Tibial nerve (tissue), 4 donors: ENCODE measurements at places on chromosomes 5 and 9.

DNA sequence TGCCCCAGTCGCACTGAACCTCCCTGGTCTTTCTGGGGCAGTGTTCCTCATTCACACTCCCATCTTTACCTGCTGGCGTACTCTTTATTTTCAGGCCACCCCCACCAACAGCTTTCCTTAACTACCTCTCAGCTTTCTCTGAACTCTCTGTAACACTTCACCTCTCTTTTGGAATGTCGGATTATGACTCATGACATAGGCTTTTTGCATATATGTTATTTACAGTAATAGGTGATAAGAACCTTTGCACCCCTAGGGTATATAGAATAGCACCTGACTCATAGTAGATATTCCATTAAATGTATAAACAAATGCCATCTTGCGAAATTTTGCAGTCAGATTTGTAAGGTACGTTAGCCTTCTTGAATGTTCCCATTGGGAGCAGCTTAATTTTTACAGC is 52.9 kb upstream of the MIER3 start:
- DNase-seq = no peak

- DNase-seq = no peak
Observed at GRCh38 chr5:92337772-92338234, 954.7 kb upstream of the ARRDC3 start.

DNA sequence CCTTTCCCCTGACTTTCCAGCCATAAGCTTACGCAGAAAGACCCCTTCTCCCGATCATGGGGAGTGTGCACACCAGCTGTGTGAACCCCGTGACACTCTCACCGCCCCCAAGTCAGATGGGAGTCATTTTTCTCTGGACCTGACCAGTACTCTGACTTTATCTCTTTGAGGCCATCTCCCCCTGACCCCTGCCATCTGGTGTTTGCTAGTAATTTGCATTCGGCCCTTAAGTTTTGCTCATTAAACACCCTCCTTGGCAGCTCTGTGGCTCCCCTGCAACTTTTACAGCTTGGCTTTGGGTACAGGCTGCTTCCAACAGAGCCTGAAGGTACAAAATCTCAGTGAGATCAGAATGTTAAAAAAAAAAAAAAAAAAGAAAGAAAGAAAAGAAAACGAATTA is 43.9 kb downstream of the PDZD2 start:
- no peak for DNase-seq

- DNase-seq = peak; percentile 31
Observed at GRCh38 chr5:181217111-181217802, 5.8 kb upstream of the TRIM41 start.

DNA sequence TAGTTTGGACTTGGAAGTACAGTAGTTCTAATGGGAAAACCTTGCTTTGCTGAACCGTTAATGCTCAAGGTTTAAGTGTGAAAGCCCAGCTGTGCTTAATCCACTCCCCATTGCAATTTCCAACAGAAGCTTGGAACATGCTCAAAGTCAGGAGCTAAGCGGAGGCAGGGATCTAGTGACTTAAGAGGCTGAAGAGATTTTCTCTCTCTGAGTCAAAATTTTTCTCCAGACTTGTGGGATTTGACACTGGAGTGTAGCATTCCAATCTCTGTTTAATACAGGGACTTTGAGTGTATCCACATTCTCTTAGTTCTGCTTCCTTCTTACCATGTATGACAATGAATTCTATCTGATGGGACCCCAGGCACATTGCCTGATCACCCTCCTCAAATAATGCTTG is 471.8 kb downstream of the KIF4B start:
- no peak for DNase-seq

GRCh38 chr5:14286007-14286406 is 142.9 kb downstream of the TRIO start:
- DNase-seq = no peak

DNA sequence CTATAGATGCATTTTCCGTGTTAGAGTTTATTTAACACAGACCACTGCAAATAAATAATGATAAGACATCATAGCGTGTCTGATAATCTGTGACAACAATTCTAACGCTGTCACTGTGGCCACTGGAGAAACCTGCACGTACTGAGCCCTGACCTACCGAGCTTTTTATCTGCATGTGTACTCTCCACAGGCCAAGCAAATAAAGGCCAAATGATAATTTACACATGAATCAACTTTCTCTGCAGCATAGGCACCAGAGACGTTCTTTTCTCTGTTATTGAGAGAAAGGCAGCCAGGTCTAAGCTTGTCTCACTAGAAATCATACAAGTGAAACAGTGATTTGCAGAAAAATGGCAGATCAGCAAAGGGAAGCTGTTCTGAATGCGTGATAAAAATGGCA is 75.8 kb downstream of the POU5F2 start:
- DNase-seq = no peak

- no peak for DNase-seq
Observed at GRCh38 chr9:75238311-75238976, 150.1 kb downstream of the OSTF1 start.

- no peak for DNase-seq
Observed at GRCh38 chr9:79555474-79556089, 16.2 kb upstream of the TLE4 start.

- no peak for DNase-seq
Observed at GRCh38 chr9:76271755-76272154, 122.5 kb downstream of the RFK start.

DNA sequence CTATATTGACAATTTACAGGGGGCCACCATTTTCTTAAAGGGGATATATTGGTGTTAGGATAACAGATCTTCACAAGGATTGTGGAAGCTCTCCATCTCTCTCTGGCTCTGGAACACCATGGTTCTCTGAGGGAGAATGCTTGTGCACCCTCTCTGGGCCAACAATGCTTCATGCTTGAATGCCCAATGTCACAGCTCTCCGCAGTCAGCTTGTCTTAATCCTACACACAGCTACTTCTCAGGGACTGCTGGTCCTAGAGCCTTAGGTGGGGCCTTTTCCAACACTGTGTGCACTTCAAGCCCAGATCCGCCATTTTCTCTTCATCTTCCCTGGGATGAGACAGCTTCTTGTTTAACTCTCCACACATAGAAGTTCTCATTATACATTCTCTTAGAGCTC is 6.9 kb upstream of the PDLIM4 start:
- no peak for DNase-seq

DNA sequence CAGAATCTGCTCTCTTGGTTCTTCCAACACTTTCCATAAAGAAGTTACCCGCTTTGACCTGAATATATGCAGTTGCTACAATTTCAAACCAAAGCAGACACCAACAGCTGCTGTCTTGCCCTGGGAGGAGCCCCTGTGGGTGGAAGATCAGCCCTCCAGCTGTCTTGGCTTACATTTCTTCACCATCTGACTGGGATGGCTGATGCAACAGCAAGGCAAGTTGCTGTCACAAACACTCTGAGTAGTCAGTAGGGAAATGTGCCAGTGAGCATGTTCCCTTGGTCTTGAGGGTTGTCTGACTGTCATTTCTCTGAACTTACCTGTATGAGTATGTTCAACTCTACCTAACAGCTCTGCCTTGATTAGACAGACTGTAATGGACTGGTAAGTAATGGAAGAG is 152.9 kb downstream of the SGCD start:
- no peak for DNase-seq

DNA sequence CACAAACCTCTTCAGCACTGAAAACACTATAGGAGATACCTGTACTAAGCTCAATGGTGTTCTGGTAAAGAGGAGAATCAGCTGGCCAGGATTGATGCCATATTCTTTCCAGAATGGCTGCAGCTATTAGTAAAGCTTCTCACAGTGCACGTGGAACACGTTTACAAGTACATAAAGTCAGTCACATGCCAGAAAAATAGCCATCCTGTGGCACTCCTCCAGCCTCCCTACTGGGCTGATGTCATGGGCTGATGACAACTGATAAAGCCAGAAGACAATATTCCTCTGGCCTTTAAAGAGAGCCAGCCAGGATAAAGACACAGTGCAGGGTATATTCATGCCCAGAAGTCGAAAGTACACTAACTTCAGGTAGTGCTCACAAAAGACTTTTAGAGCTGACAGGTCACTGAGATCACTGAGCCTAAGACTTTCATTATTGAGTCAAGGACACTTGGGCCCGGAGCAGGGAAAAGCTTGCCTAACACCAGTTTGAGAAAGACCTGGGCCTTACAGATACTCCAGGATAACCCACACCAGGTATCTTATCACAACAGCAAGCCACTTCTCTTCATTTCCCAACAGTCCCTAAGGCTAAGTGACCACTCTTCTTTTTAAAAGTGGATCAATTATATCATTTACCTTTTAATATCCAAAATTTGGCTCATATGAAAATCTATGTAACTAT is 29.4 kb downstream of the ABITRAM start:
- no peak for DNase-seq

GRCh38 chr5:132431632-132432031 is 58.9 kb downstream of the IRF1 start:
- DNase-seq = no peak

- DNase-seq = no peak
Observed at GRCh38 chr5:115418788-115419187, 122.3 kb upstream of the CCDC112 start.

GRCh38 chr5:92147798-92148197 is 764.7 kb upstream of the ARRDC3 start:
- no peak for DNase-seq

DNA sequence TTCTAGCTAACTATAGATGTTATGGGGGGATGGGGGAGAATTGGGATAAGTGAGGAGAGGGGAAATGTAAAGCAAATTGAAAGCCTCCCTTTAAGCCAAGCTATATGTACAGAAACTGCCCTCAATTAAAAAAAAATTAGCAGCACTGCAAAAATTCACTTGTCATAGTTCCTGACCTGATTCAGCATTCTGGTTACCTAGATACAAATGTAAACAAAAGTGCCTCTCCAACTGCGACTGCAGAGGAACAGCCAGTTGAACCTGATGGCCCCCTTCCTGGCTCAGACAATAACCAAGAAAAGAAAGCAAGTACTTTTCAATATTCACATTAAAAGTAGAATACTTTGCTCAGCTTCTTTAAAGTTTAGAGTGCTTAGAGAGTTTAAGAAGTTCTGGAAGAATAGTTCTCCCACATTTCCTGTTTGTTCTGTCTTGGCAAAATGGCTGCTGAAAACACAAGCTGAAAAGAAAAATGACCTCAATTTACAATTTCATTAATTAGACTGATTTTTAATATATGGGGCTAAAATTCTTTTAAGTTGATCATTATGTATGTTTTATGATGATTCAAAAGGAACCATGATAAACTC is 1.5 kb downstream of the FAM81B start:
- no peak for DNase-seq

DNA sequence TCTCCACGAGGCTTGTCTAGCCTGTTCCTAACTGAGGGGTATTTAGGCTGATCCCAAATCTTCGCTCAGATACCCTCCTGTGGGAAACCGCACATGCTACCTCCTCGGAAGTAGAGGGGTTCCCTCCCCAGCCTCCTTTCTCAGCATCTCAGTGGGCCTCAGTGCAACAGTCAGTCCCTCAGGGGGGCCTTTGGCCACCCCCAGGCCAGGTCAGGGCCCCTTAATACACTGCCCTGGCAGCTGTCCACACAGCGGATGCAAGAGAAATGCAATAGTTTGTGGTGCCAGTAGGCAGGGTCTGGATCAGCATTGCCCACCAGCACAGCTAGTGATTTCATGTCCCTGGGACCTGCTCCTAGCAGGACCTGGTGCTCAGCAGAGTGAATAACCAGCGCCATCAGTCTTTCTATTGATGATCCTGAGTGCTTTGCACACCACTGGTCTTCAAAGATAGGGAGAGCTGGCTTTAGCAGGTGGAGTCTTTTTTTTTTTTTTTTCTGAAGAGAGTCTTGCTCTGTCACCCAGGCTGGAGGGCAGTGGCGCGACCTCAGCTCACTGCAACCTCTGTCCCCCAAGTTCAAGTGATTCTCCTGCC is 7.5 kb downstream of the PLPP7 start:
- no peak for DNase-seq
